ENCODE measurements at places on chromosomes 7 and 10. TPM values are rescaled to one million over a fixed set of nuclear protein-coding genes. Genes with fewer than 3 reads are reported as not detected.

The DRGX gene
- total RNA-seq, result 65.2 TPM

The FRA10AC1 gene
- 17.7 TPM for total RNA-seq

The ANKRD30A gene
- not detected for total RNA-seq

The OPN4 gene
- not detected for total RNA-seq

The LMOD2 gene
- not detected for total RNA-seq

The NPTX2 gene
- 81.2 TPM for total RNA-seq

DNA sequence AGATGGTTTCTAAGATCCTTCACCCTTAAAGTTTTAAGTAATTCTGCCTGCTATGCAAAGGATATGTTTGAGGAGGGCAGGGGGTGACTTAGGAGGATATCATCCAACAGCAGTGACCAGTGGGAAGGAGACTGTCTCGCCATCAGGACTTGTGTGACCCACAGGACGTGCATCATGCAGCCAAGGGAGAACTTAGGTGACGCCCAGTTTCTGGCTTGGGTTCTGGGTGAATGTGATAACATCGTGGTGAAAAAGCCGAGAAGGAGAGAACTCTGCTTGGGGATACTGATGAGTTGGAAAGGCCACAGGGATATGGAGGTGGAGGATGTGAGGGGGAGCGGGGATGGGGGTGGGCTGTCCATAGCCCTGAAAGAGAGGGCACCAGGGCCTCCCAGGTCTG is 3.8 kb downstream of the WIPI2 start:
- DNase-seq, result no peak

DNA sequence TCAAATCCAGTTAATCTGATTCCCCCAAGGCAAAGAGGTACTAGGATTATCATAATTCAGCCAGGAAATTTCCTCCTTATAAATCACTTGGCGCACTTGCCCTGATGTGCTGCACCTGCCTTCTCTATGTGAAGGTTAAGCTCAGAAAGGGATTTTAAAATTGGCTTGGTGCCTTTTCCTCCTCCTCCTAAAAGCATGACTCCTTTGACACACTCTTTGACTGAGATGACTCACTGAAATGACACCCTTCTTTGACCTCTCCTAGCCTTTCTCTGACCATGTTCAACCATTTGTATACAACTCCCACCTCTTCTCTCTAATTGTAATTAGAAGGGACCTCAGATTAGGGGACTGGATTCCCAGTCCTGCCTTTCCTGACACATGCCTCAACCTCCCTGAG is 46.5 kb downstream of the ABLIM1 start:
- no peak for DNase-seq

Measured in glutamatergic neuron (in vitro differentiated cells).